ENCODE measurements at places on chromosomes 6 and 20.
A peak's percentile ranks its signal among the peaks of the same experiment; 100 is the strongest.

DNA sequence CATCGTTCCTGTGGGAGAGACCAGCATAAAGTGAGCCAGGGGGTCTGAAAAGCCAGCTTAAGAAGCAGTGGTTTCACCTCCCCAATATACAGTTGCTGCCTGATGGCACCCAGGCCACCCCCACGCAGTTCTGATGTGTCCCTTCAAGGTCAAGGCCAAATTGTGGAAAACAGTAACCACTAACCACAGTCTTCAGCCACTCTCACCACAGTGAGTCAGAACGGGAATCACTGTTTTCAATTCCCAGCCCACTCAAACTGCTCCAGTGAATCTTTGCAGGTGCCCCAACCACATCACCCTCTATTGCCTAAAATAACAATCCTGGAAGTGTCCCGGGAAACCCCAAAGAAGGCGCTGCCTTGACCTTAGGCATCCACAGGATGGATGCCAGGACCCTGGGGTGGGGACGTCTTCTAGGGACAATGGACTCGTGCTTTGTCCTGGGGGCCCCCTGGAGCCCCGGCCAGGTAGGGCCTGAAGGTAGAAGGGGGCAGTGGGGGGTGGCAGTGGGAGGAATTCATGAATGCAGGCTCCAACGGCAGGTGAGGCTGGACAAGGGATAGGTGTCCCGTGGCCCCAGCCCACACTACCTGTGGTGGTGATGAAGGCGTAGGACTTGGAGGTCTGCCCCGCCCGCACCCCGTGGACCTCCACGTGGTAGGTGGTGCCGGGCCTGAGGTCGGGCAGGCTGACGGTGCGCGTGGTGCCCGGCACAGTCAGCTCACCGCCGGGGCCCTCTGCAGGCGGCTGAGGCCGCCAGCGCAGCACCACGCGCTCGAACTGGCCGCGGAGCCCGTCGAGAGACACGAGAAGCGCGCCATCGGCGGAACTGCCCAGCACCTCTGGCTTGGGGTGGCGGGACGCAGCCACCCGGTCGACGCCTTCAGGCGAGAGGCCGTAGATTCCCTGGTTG is 22.2 kb downstream of the TNXB start:
- DNase-seq: no peak

DNA sequence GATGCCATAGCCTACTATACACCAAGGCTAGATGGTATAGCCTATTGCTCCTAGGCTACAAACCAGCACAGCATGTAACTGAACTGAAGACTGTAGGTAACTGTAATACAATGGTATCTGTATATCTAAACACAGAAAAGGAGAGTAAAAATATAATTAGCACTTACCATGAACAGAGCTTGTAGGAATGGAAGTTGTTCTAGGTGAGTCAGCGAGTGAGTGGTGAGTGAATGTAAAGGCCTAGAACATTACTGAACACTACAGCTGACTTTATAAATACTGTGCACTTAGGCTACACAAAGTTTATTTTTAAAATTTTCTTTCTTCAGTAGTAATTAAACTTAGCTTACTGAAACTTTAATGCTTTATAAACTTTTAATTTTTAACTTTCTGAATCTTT is 129.5 kb downstream of the BTBD9 start:
- no peak for DNase-seq

GRCh38 chr6:150322466-150322871 is 46.3 kb upstream of the IYD start:
- DNase-seq: no peak

DNA sequence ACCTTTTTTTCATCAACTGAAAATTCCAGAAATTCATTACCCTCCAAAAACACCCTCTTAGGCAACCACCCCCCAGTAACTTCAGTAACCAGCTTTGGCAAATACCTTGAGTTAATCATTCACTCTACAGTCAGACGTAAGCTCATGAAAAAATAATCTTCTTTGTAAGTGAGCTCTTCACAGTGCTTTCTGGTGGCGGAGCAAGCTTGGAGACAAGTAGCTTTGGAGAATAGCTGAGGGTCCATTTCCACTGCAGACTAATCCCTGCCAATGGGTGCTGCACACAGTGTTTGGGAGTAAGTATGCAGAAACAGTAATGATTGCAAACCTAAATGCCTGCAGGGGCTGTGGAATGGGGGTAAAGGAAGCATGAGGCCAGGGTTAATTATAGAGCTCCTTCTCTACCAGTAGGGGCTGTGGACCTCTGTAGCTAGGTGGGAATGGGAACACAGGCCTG is 56.8 kb upstream of the HINT3 start:
- DNase-seq: no peak

- peak; percentile 16 for DNase-seq
Observed at GRCh38 chr20:5400164-5400762, 83.5 kb upstream of the PROKR2 start.

GRCh38 chr6:26044140-26045064 is 42.8 kb upstream of the HFE start:
- DNase-seq: no peak

DNA sequence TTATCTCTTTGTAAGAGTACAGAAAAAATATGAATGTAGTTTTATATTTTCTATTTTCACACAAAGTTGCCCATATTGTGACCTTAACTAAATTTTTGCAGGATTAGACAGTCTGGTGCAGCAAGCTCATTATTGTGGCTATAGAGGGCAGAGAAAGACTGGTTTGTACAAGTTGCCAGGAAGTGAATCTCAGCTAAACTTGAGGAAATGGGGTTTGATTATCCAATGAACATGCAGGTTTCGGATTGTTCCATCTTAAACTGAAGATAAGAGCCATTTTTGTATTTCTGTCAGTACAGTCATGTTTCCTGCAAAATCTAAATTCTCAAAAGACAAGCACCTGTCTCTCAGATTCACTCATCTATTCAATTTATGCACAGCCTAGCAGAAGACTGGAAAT is 390.9 kb downstream of the MMUT start:
- DNase-seq: no peak

GRCh38 chr20:57475388-57476083 is 49.4 kb downstream of the CTCFL start:
- DNase-seq: no peak

DNA sequence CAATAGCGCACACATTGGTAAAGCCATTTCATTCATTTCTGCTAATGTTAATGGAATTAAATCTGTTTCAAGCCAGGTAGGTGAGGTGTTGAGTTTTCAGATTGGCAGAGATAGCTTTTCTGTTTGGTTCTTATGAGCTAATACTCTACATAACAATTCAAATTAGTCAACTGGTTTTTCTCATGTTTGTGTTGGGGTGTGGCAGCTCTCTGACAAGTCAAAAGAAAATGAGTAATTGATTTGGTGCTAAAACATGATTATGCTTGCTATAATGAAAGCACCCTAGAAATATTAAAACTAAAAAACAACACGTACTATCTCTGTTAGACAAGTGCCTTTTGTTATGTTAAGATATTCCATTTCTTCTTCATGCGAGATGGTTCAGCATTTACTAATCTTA is 13.6 kb downstream of the PPP1R14C start:
- DNase-seq: no peak

DNA sequence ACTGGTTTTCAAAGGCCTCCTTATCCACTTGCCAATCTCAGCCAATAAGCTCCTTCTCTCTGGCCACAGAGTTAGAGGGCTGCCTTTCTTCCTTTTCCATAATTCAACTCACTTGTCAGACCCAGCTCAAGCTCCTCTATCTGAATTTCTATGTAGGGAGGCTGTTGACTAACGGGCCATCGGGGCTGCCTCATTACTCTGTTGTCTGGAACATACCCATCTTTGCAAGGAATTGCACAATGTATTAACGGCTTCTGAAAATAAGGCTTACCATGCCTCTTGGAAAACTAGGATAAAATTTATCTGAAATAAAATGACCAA is 28.5 kb upstream of the KIF6 start:
- DNase-seq: no peak

DNA sequence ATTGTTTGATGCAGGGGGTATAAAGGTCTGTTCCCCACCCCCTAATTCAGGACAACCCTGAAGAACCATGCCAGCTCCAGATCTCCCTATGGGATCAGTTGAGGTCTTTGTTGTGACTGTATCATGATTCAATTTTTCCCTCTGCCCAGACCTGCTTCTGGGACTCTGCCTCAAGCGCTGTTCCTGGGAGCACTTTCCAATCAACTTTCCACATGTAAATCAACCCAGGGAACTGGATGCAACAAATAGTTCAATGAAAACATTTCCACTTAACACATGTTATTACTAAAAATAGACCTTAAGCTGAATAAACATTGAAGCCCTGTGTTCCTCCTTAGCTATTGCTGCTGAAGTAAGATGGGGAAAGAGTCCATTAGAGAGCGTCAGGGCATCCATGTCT is 139.5 kb downstream of the C6orf58 start:
- no peak for DNase-seq
